Left ventricle myocardium superior (tissue), 1 donor: ENCODE measurements at places on chromosomes 11 and 22. TPM values are rescaled to one million over a fixed set of nuclear protein-coding genes. Genes with fewer than 3 reads are reported as not detected.
A peak's percentile ranks its signal among the peaks of the same experiment; 100 is the strongest.

WT1 gene
- total RNA-seq: 2.6 TPM

SLC5A4 gene
- total RNA-seq: not detected

GVQW3 gene
- total RNA-seq: 2.3 TPM

SLC22A8 gene
- total RNA-seq: not detected

OR8J1 gene
- not detected for total RNA-seq

CEP164 gene
- total RNA-seq: 4.9 TPM

MMP12 gene
- total RNA-seq: not detected

RFPL1 gene
- not detected for total RNA-seq

TSPO gene
- 119 TPM for total RNA-seq

GRCh38 chr11:28910926-28911325, 802.7 kb downstream of the METTL15 start:
- no peak for DNase-seq

DNA sequence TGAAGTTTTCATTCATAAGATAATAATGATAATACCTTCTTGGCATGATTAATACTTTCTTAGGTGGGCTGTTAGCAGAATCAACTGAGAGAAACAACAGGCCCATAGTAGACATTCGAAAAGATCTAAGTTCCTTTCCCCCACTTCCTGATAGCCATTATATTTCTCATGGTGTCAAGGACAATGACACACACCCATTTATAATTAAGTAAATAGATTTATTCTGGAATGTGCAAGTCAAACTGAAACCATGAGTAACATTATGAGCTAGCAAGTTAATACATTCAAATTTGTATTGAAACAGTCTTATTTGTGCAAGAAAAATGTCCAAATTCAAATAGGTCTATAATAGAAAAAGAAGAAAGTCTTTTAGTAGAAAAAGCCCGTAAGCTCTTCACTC, 301.1 kb downstream of the GUCY1A2 start:
- DNase-seq: no peak

GRCh38 chr11:92558323-92558722, 333.7 kb downstream of the FAT3 start:
- DNase-seq: no peak

DNA sequence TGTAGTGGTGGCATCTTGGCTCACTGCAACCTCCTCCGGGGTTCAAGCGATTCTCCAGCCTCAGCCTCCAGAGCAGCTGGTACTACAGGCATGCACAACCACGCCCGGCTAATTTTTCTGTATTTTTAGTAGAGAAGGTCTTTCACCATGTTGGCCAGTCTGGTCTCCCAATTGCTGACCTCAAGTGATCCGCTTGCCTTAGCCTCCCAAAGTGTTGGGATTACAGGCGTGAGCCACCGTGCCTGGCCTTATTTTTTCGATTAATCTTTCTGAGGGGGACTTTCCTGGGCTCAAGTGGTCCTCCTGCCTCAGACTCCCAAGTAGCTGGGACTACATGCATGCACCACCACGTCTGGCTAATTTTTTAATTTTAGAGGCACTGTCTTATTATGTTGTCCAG, 5.6 kb downstream of the SNU13 start:
- no peak for DNase-seq

- DNase-seq: peak; percentile 91
Observed at GRCh38 chr11:3123305-3123704, 41.8 kb downstream of the OSBPL5 start.

GRCh38 chr11:75677275-75677674, 8.4 kb upstream of the MAP6 start:
- DNase-seq: no peak

DNA sequence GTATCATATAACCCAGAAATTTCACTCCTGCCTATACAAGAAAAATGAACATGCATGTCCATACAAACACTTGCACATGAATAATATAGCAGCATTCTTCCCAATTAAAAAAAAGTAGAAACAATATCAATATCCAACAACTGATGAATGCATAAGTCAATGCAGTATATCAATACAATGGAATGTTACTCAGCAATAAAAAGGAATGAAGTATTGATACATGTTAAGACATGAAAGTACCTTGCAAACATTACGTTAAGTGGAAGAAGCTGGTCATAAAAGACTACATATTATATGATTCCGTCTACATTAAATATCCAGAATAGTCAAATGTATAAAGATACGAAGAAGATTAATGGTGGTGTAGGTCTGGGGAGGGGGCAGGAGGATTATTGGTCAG, 73.9 kb upstream of the DRD2 start:
- DNase-seq: no peak

GRCh38 chr11:78156127-78156844, 16.9 kb upstream of the ALG8 start:
- no peak for DNase-seq

DNA sequence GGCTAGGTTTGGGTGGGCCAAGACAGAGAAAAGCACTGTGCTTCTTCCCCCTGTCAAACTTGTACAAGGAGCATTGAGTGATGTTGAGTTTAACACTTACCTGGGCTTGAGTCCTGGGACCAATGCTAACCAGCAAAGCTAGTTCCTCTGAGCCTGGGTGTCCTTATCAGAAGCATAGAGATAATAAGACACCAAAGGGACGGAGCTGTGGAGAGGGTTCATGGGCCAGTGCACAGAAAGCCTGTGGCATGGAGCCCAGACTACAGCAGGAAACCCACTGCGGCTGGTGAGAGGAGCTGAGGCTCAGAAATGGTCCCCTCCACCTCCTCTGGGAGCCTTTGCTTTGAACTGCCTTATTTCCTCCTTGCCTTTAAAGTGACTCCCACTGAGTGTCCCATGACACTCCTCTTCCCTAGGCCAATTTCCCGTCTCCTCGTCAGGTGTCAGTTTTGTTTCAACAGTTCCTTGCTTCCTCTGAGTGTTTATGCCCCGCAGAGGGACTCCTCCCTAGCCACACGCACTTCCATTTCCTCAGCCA, 9.4 kb downstream of the SLCO2B1 start:
- DNase-seq: no peak

- peak; percentile 70 for DNase-seq
Observed at GRCh38 chr11:34192481-34193401, 87.3 kb downstream of the NAT10 start.

DNA sequence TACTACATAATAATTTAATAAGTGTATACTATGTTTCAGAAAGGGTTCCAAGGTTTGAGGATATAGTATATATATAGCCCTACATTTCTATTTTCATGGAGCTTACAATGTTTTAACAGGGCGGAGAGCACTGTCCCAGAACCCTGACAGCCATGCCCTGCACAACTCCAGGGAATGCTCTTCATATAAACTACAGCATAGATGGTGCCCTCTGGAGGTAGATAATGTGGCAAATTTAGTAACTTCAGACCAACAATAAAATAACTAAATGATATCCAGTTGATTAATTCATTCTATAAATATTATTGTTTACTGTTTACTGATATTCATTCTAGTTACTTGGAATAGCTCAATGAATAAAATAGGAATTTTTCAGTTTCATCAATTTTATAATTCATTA, 693.7 kb upstream of the CCDC179 start:
- DNase-seq: no peak

- peak; percentile 22 for DNase-seq
Observed at GRCh38 chr11:61781585-61781984, 10.8 kb downstream of the TMEM258 start.

DNA sequence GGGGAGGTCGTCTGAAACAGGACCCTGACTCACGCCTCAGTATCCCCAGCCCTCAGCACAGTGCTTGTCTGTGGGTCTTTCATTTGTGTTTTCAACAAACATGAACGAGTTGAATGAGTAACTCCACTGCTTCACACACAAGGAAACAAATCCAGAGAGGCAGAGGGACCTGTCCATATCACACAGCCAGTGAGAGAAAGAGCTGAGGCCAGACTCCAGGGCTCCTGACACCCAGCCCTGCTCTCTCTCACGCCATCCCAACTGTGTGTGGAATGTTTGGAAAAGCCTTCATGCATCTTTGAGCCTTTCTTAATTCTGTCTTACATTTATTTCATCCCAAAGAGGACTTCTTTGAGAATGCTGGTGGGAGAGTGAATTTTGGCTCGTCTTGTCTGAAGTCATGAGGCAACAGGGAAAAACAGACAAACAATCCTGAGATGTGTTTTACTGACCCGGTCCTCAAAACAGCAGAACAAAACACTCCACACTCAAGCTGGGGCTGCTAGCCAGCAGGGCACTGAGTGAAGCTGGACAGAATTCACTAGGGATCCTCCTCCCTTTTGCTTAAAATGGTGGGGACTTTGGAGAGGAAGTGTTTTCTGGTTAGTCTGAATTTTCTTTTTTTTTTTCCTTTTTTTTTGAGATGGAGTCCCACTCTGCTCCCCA, 19.7 kb upstream of the ALG8 start:
- DNase-seq: no peak

GRCh38 chr11:39374963-39375698, 2084.3 kb downstream of the LRRC4C start:
- DNase-seq: no peak

DNA sequence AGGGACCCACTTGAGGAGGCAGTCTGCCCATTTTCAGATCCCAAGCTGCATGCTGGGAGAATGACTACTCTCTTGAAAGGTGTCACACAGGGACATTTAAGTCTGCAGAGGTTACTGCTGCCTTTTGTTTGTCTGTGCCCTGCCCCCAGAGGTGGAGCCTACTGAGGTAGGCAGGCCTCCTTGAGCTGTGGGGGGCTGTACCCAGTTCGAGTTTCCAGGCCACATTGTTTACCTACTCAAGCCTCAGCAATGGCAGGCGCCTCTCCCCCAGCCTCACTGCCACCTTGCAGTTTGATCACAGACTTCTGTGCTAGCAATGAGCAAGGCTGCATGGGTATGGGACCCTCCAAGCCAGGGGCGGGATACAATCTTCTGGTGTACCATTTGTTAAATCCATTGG, 126.0 kb downstream of the OR4A5 start:
- DNase-seq: no peak

GRCh38 chr22:29269230-29269604, 1.1 kb downstream of the EWSR1 start:
- DNase-seq: no peak

DNA sequence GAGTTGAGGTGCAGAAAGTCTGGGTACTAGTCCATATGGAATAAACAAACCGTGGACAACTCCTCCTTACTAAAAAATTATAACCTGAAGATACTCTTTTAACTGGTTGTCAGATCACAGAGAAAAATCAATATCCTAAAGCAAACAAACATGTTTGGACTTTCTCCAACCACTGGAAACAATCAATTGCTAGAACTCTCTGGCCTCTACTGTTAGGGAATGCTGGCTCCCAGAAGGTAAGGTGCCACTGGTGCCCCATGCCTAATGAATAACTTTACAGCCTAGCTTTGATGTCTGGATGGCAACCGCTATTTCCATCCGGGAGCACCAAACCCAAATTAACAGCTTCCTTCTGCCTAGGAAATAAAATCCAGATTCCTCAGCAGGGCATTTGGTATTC, 74.5 kb downstream of the AMBRA1 start:
- no peak for DNase-seq

DNA sequence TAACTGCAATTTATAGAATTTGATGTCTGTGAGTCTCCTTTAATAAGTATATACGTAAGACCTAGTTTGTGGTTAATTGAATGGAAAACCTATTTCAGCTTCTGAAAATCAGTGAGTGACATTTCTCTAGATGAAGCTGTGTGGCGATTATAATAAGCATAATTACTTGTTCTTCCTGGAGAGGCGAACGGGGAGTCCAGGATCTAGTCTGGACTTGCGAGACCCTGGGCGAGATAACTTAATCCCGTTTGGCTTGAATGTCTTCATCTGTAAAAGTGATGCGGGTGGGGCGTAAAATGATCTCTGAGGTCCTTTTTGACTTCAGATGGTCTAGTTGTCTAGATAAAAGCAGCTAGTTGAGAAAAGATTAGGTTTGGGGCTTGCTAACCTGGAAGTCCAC, 1.1 kb downstream of the PRRG4 start:
- no peak for DNase-seq
